Stimulated activated CD4-positive, alpha-beta T cell treated with anti-CD3 and anti-CD28 coated beads, Interleukin-15, amount 100 ng/mL, for 48 hours (primary cell): ENCODE measurements at places on chromosomes 12 and 14.

GRCh38 chr12:3537719-3538465 is 46.9 kb downstream of the PRMT8 start:
- no peak for DNase-seq

DNA sequence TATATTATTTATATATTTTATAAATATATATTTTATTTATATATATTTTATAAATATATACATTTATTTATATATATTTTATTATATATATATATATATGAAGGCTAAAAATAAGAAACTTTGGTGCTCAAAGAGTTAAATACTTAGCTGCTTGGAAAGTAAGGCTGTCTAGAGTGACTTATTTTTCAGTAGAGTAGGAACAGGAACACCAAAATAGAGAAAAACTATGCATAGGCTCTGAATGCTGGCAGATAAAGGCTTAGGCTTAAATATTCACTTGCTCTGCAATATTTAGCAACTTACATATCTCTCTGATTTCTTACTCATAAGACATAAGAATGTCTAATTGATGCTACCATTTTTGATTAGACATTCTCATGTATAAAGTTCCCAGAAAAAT is 991.2 kb downstream of the VRK1 start:
- DNase-seq, result no peak

DNA sequence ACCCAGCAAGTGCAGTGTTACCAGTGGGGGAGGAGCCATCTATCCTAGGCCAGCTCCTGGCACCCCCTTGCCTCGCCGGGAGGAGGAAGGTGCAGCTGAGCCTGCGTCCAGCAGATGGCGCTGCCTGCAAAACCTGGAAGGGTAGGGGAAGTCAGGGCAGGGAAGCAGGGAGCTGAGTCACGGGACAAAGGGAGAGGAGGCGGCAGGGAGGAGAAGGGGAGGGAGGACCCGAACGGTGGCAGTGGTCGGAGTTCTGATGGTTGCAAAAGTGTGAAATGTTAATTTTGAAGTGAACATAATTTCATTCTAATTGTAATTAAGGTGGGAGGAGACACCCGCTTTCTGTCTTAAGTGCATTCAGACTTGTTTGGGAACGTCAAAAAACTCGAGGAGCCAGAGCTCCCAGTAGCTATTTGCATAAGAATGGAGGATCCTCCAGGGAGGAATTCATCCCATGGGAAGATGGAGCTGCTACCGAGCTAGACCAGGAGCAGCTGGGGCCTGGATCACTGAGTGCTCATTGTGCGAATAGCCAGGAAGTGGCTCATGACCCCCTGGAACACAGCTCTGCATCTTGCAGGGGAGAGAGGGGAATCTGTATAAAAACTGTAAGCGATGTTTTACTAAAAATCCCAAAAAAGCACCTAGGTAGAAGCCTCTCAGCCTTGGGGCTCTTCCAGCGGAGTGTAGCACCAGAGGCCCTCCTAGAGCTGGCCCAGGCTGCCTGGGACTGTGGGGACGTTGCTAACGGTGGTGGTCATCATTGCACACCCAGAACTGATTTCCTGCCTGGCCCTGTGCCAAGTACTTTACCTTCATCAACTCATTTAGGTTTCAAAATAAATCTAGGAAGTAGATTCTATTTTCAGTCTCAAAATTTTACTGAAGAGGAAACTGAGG is 59.5 kb downstream of the EMP1 start:
- DNase-seq, result peak; percentile 72

- DNase-seq, result no peak
Measured at GRCh38 chr12:30902596-30902995, 24.0 kb upstream of the TSPAN11 start.

- DNase-seq, result no peak
Measured at GRCh38 chr12:93287149-93287548, 90.6 kb upstream of the NUDT4 start.

- DNase-seq, result no peak
Measured at GRCh38 chr14:99643343-99643742, 1.6 kb upstream of the HHIPL1 start.

DNA sequence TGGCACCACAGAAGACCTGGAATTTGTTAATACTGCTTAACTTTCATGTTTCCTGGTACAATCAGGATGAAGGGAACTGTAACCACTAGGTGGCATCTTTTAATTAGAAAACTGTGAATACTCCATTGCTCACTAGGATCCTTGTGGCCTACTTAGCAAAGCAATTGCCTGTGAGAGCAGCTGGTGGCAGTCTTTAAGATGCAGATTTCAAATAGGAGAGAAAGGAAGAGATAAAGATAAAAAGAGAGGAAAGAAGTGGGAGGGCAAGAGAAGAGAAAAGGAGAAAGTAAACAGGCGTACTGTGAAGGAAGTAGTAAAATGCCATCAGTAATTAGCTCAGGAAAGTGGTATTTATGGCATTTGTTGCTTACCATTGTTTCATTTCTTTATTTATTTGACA is 114.5 kb downstream of the RAD51B start:
- DNase-seq, result no peak
